ELR (cell line): ENCODE measurements at places on chromosomes 2 and 18.

GRCh38 chr18:74139888-74140287 is 7.7 kb downstream of the FBXO15 start:
- DNase-seq = peak; percentile 72

- no peak for DNase-seq
These were observed 976.3 kb downstream of the TMEM182 start for GRCh38 chr2:103738108-103738507.

- DNase-seq = no peak
These were observed 56.8 kb upstream of the PMAIP1 start for GRCh38 chr18:59842947-59843346.

GRCh38 chr2:220585241-220585640 is 957.8 kb downstream of the SLC4A3 start:
- DNase-seq = peak; percentile 15

- DNase-seq = no peak
These were observed 133.0 kb downstream of the PRPF40A start for GRCh38 chr2:152584301-152584700.

DNA sequence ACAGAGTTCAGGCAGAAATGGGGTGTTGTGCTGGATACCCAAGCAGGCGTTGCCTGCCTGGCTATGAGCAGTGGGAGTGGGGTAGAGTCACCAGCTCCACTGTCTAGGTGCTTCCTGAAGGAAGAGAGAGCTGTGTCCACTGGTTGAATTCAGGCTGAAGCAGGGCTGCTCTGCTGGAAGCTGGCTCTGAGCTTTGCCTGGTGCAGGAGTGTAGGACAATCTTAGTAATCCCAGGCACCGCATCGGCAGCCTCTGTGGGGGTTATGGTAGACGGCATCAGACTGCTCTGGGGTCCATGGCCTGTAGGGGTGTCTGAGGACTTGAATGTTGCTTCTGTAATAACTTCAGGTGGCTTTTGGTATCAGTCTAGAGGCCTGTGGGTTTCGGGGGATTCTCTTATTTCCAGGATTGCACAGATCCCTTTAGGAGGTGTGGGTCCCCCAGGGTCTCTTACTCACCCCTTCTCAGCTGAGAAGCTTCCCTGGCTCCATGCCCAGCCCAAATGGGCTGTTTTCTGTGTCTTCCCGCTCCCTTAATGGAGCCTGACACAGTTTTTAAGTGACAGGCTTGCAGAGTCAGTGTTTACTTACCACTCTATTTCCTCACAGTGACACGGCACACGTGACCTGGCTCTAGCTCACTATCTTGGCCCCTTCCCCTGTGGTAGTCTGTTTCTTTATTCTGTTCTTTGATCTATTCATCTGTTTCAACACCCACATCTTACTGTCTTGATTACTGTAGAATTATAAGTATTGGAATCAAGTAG is 644.3 kb downstream of the CBLN2 start:
- DNase-seq = no peak

DNA sequence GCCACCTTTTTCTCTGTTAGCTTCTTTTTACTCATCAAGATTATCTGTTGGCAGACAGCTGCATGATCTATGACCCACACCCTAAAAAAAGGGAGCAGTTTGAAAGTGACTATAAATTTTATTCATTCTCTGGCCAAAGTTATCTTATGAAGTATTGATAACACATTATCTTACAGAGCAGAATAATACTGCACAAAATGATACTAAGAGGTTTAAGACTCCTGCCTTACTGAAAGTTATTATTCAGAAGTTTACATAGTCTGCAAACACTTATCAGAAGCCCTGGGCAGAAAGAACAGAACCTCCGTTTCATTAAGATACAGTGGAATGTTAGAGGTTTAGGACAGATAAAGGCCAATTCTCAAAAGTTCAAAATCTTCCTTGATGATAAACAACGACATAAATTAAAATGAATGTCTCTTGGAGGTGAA is 78.2 kb downstream of the ZEB2 start:
- no peak for DNase-seq

GRCh38 chr2:18378020-18378653 is 182.3 kb downstream of the RDH14 start:
- DNase-seq = peak; percentile 62

DNA sequence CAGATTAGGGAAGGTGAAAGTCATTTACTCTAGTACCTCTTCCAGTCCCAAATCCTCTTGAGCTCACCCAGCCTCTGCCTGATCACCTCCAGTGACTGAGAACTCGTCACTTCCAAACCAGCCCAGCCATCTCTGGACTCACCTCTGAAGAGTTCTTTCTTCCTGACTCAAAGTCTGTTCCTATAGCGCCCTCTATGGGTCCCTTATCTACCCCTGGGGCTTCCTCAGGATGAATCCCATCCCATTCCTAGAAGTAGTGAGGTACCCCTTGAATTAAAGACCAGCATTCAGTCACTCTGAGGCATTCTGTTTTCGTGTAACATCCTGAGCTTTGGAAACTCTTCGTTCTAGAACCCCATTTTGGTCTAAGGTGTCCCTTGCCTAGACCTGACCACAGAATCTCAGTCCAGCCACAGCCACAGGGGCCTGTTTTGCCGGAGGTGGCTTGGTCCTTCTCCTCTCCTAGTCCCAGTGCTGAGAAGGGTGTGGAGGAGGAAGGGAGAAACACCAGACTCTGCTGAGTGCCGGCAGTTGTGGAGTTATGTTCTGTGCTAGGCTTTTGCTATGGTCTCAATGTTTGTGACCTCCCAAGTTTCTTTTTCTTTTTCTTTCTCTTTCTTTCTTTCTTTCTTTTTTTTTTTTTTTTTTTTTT is 32.7 kb downstream of the SIX3 start:
- DNase-seq = peak; percentile 89

DNA sequence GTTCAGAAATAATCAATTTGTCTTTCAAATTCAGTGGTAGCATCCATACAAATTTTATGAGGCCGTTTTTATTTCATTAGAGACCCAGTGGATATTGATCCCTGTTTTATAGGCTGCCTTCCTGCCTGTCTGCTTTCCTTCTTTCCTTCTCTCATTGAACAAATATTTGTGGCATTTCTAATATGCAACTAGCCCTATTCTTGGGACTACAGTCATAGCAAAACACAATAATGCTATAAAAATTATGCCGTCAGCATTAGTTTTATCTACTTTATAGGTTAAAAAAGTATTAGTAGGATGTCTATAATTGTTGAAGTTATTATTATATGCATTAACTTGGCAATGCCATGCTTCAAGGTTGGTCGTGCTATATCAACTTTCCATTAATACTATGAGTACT is 2037.8 kb upstream of the LRRTM1 start:
- peak; percentile 65 for DNase-seq

DNA sequence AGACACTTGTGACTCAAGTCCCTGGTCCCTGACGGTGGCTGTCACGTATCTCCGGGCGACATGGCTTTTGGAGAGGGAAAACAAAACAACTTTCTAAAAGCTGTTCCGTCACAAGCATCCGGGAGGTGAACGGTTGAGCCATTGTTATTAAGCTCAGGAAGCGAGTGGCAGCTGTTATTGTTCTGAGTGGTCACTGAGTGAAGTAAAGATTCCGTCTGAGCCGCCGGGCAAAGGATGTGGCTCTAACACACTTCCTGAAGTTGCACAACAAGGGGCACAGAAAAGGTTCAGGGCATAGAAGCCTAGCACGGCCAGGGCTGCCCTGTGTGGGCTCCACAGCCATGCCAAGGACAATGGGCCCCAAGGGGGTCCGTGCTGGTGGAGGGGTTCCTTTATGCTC is 24.3 kb downstream of the INPP5D start:
- peak; percentile 9 for DNase-seq

DNA sequence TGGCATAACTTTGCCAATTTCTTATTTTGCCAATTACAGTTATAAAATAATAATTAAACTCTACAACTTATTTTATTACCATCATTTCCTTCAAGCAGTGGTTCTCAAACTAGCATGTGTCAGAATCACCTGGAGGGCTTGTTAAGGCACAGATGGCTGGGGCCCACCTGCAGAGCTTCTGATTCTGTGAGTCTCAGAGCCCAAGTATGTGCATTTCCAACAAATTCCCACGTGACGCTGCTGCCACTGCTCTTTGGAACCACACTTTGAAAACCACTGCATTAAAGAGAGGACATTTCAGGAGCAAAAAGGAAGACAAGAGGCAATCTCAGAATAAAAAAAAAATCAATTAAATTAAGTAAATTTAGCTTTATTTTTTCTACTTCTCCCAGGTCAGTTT is 94.0 kb upstream of the HNRNPA3 start:
- DNase-seq = no peak

- peak; percentile 97 for DNase-seq
These were observed 30.9 kb downstream of the LONRF2 start for GRCh38 chr2:100291152-100291970.

- peak; percentile 70 for DNase-seq
These were observed 30.4 kb upstream of the GMCL1 start for GRCh38 chr2:69798909-69799526.

DNA sequence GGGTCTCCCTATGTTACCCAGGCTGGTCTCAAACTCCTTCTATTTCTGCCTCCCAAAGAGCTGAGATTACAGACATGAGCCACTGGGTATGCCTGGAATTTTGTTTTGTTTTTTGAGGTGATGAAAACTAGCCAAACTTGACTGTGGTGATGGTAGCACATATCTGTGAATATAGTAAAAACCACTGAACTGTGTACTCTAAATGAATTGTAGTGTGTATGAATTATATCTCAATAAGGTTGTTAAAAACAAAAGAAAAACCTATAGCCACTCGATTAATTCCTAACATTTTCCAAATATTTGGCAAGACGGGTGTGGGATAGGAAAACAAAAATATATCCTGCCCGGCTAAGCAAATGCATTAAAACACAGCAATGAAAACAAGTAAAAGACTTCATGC is 1302.3 kb upstream of the CHAC2 start:
- no peak for DNase-seq

DNA sequence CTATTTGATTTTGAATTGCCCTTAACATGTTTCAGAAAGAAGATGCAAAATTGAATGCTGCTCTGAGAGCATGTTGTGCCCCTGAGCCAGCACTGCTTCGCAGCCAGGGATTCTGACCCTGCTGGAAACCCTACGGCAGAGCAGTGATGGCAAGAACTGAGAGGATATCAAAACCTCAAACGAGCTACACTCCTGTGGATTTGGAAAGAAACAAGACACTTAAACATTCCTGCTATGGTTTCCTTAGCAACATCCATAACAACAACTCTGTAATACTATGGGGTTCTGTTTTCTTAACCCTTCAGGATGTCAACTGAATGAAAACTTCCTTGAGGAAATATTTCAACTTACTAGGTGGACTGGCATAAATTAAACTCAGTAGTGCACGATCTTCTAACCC is 649.1 kb downstream of the NYAP2 start:
- peak; percentile 65 for DNase-seq

- DNase-seq = peak; percentile 80
These were observed 833.2 kb upstream of the CHAC2 start for GRCh38 chr2:52934323-52934898.

DNA sequence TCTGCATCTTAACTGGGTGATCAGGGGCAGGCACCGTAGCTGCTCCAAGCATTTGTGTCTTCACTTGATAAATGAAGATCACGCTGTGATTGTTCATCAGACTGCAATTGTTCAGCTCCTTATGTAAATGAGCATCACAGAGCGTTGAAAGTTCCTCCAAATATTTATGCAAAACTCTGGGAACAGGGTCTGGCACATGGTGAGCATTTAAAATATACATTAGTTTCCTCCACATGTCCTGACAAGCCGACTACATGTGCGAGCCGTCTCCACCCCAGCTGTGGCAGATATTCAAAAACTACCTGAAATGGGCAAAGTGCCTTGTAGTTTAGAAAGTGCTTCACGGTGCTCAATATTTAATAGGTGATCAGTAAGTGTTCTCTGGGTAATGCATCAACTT is 175.1 kb upstream of the ID2 start:
- DNase-seq = no peak

DNA sequence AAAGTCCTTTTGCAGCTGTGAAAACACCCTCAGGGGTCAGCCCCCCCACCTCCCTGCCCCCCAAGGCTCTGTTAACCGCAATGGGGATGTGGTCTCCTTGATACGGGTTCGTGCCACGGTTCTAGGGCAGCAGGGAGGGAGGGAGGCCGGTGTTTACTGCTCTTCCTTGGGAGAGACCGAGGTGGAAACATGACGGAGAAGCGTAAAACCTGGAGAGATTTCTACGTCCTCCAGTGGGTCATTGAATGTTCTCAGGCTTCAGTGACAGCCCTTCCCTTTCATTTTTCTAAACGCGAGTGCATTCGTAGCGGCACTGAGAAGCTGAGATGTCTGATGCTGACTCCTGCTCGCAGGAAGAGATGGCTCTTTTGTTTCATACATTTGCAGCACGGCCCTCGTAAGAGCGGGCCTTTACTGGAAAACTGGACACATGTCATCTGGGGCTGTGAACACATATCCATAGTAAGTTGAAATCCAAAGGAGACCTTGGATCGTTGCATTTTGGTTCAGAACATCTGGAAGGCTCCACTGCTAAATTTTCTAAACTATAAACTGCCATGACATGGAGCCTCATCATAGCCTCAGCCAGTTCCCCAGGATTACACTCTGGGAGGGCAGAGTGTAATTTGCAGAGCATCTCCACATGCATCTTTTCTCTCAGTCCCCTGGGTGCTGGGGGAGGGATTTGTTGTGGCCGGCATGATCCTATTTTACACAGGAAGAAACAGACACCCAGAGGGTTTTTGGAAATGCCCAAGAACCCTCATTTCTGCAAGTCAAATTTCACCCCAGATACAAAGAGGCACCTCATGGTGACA is 40.6 kb upstream of the HDAC4 start:
- no peak for DNase-seq

DNA sequence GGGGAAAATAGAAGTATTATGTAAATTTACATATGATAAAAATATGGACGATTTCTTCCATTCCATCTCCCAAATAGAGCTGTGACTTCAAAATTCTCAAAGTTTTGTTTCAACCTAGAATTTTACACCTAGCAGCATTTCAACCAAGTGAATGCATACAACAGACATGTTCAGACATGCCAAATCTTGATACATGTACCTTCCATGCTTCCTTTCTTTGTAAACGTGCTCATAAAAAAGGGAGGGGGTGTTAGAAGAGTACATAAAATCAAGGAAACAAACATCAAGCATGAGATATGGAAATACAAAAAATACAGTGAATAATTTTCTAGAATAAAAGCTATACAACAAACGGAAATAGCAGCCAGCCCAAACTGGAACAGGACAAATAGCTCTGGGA is 974.2 kb downstream of the ERBB4 start:
- no peak for DNase-seq

GRCh38 chr2:102891296-102891695 is 129.5 kb downstream of the TMEM182 start:
- no peak for DNase-seq

GRCh38 chr2:177964892-177965291 is 107.7 kb downstream of the PDE11A start:
- no peak for DNase-seq

GRCh38 chr2:203743441-203743981 is 37.1 kb downstream of the CD28 start:
- DNase-seq = peak; percentile 45

GRCh38 chr2:220935789-220936321 is 636.2 kb downstream of the EPHA4 start:
- no peak for DNase-seq
